Spinal cord (tissue), 10 donors: ENCODE measurements at places on chromosomes 12 and 14.

DNA sequence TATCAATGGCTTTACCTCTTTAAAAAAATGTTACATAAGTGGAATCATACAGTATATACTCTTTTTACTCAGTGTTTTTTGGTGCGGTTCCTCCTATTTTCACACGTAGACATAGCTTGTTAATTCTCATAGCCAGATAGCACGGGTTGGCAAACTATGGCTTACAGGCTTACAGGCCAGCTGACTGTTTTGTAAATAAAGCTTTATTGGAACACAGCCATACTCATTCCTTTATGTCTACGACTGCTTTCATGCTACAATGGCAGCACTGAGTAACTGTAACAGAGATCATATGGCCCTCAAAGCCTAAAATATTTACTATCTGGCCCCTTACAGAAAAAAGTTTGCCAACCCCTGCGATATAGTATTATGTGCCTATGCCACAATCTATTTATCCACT, 5.8 kb upstream of the DAAM1 start:
- peak; percentile 74 for DNase-seq

DNA sequence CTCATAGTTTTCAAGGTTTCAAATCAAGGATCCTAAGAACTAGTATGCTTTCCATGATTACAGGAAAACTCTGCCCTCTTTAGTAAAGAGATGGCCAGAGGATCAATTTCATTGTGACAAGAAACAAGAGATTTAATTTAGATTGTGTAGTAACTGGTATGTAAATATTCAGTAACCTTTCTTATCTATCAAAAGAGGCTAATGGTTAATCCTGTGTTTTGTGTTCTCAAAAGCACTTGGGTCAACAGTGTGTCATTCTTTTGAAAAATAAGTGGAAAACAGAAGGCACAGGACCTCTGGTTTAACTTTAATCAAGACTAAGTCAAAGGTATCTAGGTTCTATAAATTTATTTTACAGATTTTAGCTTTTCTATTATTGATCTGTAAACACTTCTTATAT, 56.6 kb upstream of the ERGIC2 start:
- DNase-seq, result no peak

DNA sequence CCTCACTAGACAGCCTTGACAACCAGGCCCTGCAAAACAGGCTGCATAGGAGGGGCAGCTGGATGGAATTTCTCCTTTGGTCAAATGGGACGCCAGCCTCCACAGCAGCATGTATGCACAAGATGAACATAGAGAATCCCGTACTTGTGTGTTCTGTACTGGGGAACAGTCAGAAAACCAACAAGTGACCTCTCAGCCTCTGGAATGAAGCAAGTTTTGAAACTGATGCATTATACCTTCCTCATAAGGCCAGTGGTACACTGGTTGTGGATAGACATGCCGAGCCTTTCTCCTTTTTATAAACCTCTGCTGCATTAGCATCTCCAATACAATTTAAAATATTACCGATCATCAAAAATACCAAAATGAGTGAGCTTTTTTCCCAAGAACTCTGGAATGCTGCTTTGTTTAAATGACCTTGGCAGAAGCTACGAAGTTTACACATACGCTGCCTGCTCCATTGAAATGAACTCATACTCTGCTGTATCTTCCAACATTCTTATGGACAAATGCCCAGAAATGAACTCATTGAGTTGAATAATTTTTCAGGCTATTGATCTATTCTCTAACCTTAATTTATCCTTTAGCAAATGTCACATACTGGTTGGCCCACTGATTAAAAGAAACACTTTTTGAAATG, 47.6 kb upstream of the FERMT2 start:
- peak; percentile 24 for DNase-seq

GRCh38 chr12:85476756-85477155, 196.7 kb downstream of the ALX1 start:
- no peak for DNase-seq

- DNase-seq, result no peak
Observed at GRCh38 chr12:272942-273341, 10.3 kb upstream of the SLC6A13 start.

DNA sequence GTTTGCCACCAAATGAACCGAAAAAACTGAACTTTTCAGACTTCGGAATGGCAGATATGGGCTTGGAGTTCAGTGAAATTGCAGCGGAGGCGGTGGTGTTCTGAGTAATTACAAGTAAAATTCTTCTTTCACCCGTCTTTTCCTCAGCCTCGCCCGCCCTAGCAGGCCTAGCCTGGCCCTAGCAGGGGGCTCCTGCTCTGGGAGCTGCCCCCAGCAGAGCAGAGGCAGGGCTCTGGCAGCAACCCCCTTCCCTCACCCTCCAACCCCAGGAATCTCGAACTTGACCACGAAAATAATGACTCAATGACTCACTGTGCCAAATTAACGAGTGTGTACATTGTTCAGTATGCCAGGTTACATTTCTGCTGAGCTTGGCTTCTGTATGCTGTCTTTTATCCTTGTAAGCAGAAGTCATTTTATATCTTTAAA, 1.1 kb downstream of the PAPLN start:
- no peak for DNase-seq

GRCh38 chr12:18898470-18898869, 160.6 kb downstream of the CAPZA3 start:
- no peak for DNase-seq
